Ecto neural progenitor cell (in vitro differentiated cells): ENCODE measurements at places on chromosomes 3 and 15.

DNA sequence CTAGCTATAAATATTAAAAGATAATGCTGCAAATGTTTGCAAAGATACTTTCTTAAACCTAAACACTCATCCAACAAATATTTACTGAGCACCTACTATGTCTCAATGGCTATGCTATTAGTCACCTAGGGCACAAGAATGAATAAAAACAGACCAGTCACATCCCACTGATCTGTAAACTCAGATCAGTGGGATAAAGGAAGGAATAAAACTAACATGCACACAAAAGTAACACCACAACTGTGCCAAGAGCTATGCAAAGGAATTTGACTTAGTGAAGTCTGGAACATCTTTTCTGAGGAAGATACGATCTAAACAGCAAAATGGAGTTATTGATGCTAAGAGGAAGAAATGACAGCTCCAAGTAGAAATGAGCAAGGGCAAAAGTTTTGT lies 56.6 kb downstream of the CBLB start:
- DNase-seq = no peak

- no peak for DNase-seq
Observed at GRCh38 chr3:127064391-127065137, 81.6 kb downstream of the PLXNA1 start.

GRCh38 chr3:12138044-12138443 lies 20.7 kb downstream of the TIMP4 start:
- no peak for DNase-seq

GRCh38 chr3:116886202-116886893 lies 176.8 kb downstream of the TUSC7 start:
- no peak for DNase-seq

DNA sequence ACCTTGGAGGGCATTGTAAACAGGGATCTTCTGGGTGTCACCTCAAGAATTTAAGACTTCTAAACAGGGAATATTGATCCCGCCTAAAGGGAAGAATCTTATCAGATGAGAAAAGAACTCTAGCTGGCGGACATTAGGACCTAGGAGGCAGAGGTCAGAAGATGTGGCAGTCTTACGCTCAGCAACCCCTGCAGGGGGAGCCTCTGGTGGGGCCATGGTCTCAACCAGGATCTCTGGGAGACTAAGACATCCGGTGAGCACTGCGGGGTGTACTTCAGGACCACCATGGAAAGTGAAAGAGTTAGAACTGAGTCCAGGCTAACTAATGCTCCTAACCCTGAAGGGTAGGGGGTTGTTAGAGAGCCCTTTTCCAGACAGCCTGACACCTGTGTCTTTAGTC lies 295.2 kb downstream of the VGLL3 start:
- DNase-seq = no peak

- DNase-seq = no peak
Observed at GRCh38 chr15:69305204-69305931, 6.7 kb downstream of the PAQR5 start.

DNA sequence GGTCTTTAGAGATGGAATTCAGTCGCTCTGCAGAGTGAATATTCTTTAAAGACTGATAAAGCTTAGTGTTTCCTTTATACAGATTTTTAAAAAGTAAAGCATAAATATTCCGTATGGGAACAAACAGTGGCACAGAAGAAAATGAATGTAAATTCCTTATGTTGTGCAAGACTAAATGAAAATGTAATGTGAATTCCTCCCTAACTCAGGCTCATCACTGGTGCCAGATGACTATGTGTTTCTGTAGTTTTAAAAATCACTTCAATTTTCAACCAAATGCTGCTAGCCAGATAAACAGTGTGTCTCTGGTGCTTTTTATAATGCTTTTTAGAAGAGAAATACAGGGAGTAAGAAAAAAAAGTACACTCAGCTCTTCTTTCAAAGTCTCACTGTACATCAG lies 154.8 kb upstream of the SNTN start:
- DNase-seq = no peak

- peak; percentile 68 for DNase-seq
Observed at GRCh38 chr15:51726302-51727073, 11.0 kb downstream of the LYSMD2 start.

DNA sequence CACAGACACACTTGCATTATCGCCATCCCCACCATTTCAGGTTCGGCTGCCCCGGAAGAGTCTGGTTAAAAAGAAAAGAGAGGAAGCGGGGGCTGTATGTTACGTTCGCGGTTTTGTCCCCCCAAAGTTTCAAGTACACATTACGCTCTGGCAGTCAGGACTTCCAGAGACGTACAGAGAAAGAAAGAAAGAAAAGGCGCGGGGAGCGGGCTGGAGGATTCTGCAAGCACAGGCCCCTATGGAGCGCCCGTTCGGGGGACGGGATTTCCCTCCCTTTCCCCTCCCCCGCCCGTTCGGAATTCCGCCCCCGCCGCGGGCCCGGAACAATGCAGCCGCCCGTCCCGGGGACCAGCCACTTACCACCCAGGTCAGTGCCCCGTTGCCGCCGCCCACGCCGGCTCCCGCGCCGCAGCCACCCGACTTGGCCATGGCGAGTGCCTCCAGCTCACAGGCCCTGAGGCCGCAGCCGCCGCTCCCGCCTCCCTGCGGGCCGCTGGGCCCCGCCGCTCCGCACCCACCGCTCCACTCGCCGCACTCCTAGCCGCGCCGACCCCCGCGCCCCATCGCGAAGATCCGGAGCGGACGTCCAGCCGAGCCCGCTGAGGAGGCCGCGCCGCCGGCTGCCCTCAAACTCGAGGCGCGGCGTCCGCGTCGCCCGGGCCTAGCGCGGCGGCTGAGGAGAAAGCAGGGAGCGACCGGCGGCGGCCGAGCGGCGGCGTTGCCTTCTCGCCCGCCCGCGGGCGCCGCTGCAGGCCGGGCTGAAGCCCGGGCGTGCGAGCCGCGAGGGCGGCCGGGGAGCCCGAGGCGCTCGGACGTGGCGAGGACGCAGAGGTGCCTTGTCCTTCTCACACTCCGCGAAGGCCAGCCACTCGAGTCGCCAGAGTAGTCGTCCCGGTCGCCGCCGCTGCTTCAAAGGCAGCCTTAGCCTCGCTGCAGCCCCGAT lies 567 bp downstream of the TOP2B start:
- peak; percentile 85 for DNase-seq

DNA sequence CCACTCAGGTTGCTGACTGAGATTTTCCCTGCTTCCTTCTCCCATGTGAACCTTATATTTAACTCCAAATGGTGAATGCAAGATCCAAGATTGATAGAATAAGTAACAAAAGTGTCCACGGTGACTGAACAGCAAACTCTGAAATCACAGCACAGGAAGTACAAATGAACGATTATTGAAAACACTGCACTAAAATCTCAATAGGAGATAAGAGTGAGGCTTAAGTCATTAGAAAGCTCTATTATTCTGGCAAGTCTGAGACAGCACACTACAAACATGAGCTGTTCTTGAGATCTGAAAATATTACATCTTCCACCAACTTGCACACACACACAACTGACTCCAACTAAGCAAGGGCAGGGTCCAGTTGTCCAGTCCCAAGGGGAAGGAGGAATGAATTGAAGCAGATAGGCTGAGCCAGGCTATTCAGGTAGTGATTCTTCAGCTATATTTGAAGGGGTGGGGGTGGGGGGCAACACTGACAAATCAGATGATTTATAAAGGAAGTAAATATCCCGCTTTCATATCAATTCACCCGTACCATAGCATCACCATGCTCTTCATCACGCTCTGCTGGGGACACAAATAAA lies 2.9 kb downstream of the ZNF385D start:
- no peak for DNase-seq

GRCh38 chr3:8266730-8267131 lies 234.9 kb upstream of the LMCD1 start:
- DNase-seq = no peak

- DNase-seq = no peak
Observed at GRCh38 chr3:132198516-132198915, 118.7 kb upstream of the ACP3 start.

DNA sequence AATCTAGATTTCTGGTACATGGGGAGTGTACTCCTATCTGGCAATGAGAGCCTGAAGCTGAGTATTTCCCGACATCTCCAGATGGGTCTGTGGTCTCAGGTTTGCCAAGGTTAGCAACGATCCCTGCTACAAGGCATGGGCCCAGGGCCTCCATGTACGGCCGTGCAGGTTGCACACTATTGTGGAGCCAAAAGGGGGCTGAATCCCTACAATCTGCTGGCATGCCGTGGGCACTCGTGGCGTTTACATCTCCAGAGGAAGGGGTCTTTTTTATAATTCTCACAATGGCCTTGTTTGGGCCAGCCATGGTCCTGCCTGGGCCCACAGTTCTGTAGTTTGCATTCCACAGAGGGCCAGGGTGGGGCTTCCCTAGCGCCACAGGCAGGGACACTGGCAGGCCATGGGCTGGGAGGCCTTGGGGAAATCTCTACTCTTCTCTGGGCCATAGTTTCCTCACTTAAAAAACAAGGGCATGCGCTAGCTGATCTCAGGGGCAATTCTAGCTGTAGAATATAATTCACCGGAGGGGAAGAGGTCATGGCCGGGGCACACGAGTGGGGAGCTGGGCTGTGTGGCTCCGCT lies 68.9 kb upstream of the TLE3 start:
- DNase-seq = no peak

GRCh38 chr15:93087825-93088199 lies 1.2 kb downstream of the RGMA start:
- DNase-seq = peak; percentile 84

- no peak for DNase-seq
Observed at GRCh38 chr3:72768936-72769335, 79.3 kb downstream of the SHQ1 start.

- DNase-seq = no peak
Observed at GRCh38 chr3:189342811-189343210, 171.0 kb downstream of the TPRG1 start.

- no peak for DNase-seq
Observed at GRCh38 chr3:50950591-50950990, 275.9 kb downstream of the DOCK3 start.

DNA sequence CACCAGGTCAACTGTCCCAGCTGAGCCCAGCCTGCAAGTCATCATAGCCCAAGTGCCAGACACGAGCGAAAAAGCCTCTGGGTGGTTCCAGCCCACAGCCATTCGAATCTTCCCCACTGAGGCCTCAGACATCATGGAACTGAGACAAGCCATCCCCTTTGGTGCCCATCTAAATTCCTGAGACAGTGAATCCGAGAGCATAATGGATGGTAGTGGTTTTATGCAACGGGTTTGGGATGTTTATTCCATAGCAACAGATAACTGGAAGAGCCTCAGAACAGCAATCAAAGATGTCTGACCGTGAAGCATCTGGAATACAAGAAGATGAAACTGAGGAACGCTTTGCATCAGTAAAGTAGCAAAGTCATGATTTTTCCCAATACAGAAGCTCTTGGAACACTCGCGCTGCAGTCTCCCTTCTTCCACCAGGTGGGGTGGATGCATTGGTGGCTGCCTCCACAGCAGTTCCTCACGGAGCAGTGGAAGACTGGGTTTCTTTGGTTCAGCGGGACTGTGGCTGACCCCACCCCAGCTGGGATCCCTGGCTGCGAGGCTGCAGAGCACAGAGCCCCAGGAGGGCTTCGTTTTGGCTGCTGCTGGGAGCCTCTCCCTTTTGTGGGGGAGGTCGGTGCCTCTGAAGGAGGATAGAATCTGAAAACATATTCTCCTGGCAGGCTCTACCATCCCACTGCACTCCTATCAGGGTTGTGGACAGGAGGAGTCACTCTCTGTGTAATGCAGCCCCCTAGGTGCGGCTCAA lies 26.4 kb upstream of the PDE8A start:
- peak; percentile 58 for DNase-seq

DNA sequence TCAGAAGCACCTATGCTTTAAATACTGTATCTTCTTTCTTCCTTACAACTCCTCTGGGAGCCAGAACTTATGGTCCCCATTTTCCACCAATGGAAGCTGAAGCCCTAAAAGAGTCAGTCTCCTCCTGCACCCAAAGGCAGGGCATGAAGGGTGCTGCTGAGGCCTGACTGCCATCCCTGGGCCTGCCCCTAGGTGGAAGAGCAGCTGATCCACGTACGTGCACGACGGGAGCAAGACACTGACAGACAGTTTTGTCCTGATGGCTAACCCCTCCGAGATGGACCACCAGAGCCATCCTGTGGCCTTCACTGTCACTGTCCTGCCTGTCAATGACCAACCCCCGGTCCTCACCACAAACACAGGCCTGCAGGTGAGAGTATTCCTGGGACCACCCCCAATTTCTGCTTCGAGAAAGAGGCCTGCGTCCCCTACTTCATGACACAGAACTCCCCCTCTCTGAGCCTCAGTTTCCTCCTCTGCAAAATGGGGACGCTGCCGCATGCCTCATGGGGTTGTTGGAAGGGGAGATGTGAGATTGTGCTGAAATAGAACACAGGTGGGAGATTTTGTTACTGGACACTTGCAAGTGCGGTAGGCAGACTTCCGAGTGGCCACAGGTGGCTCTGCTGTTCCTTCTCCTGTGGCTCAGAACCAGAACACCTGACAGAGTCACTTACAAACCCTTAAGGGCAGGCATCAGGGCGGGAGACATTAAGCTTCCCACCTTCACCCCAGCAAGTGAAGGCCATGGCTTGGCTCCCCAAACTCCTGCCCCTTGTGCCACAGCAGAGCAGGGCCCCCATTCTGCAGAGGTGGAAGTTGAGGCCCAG lies 175.4 kb downstream of the TBC1D2B start:
- DNase-seq = peak; percentile 50

DNA sequence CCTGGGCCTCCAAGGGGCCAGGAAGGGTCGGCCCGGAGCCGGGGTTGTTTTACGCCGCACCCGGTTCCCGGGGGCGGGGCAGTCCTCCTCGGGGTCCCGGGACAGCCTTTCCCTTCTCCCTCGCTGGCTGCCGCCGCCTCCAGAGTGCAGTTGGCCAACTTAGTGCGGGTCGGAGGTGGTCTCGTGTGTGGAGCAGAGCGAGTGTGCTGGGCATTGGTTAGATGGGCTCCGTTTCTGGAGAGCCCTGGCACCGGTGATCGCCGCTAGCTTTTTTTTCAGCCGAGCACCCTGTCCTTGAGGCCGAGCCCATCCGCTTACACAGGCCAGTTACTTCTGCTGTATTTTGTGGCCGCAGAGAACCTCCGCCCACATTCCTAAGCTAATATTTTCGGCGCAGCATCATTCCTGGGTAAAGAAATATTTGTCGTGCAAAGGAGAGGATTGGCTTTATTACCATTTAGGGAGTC lies 585 bp downstream of the KIF23 start:
- DNase-seq = peak; percentile 74

- DNase-seq = no peak
Observed at GRCh38 chr15:64060716-64061115, 14.4 kb upstream of the DAPK2 start.

DNA sequence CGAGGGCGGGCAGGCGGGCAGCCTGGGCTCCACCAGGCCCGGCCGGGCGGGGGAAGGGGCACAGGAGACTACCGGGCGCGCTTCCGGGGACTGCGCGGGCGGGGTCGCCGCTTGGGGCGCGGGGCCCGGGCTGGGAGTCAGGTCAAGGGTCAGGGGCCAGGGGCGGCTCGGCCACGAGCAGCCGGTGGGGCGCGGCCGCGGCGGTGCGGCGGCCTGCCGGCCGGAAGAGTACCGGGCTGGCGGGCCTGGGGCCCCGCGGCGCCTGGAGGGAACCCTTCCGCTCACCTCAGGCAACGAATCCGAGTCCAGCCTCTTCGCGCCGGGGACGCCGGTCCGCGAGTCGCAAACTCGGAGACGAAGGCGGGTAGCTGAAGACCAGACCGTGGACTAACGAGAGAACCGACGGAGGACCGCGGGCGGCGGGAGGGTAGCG lies 225 bp downstream of the RHOA start:
- no peak for DNase-seq

GRCh38 chr15:62087671-62088352 lies 21.0 kb downstream of the C2CD4A start:
- no peak for DNase-seq

- no peak for DNase-seq
Observed at GRCh38 chr3:139136469-139137202, 91.9 kb upstream of the PRR23C start.

GRCh38 chr15:33126559-33127290 lies 67.8 kb downstream of the FMN1 start:
- DNase-seq = no peak

GRCh38 chr3:190338717-190339116 lies 16.5 kb upstream of the CLDN1 start:
- DNase-seq = no peak
